ENCODE measurements at places on chromosomes 4 and X.

- no peak for DNase-seq
Observed at GRCh38 chr4:174210354-174210753, 73.1 kb downstream of the FBXO8 start.

DNA sequence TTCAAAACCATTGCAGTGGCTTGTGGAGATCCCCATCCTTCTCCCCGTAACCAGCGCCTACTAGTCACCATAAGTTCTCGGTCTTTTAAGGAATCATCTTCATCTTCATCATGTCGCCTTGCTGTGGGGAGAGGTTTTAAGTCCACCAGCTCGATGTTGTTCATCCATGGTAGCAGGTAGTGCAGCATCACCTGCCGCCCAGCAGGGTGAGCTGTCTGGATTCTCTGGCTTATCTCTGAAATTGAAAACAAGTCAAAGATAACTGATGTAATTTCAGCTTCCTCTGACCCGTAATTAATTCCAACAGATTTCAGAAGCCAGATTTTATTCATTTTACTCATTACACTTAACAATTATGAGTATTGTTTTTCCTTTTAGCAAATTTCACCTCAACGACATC lies 67.4 kb downstream of the ZAR1 start:
- DNase-seq: peak; percentile 29

DNA sequence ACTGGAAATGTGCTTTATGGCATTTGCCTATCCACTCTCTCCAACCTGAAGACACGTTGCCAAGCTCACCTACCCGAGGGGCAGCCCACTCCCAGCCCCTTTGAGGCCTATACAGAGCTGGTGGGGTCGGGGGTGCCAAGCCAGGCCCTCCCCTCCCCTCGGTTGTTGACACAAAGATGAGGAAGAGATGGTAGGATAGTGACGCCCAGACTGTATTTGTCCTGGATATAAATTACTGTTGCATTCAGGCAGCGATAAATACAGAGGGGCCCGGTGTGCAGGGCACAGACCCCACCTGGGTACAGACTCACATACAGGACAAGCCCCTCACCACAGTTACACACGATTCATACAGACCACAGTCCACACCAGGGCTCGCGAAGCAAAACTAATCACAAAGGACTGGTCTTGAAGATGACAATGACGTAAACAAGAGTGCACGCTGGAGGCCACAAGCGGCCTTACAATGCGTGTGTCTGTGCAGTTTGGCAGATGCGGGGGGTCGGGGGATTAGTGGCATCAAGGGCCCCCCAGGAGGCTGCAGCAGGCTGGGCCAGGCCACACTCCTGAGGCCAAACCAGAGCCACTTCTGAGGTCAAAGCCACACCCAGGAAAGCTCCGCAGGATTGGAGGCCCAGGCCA lies 14.6 kb downstream of the DGKQ start:
- no peak for DNase-seq

- DNase-seq: no peak
Observed at GRCh38 chrX:136667446-136668168, 19.6 kb downstream of the CD40LG start.

- DNase-seq: no peak
Observed at GRCh38 chrX:5823903-5824302, 404.8 kb downstream of the NLGN4X start.

GRCh38 chr4:2757426-2757825 lies 1.3 kb upstream of the TNIP2 start:
- no peak for DNase-seq

- no peak for DNase-seq
Observed at GRCh38 chr4:24582235-24582832, 2.0 kb downstream of the DHX15 start.

- no peak for DNase-seq
Observed at GRCh38 chr4:10047967-10048366, 26.7 kb upstream of the SLC2A9 start.

- DNase-seq: no peak
Observed at GRCh38 chrX:14819769-14820168, 53.1 kb downstream of the FANCB start.

DNA sequence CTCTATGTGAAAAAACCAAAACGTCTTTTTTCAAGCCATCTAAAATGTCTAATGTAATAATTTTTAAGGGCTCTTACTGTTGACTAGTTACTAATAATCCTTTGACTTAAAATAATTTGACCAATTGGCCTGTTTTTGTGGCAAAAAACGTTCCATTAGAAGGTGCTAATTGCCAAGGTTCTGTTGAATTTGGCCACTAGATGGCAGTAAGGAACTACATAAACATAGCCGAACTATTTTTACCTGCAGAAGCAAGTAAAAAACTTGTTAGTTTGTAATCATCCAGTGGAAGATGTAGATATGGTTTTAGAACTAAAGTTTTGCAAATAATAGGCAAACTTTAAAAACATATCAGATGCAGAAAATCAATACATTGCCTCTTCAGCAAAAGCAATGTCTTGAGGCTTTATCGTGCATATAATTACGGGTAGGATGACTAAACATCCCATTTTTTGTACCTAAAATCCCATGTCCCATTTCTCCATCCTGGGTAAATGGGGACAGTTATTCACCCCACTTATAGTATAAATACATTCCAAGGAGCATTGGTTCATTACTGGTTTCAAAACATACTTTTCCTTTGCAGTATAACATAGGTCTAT lies 57.6 kb downstream of the PROM1 start:
- DNase-seq: peak; percentile 60

GRCh38 chrX:109268340-109268739 lies 213.5 kb downstream of the GUCY2F start:
- DNase-seq: no peak

DNA sequence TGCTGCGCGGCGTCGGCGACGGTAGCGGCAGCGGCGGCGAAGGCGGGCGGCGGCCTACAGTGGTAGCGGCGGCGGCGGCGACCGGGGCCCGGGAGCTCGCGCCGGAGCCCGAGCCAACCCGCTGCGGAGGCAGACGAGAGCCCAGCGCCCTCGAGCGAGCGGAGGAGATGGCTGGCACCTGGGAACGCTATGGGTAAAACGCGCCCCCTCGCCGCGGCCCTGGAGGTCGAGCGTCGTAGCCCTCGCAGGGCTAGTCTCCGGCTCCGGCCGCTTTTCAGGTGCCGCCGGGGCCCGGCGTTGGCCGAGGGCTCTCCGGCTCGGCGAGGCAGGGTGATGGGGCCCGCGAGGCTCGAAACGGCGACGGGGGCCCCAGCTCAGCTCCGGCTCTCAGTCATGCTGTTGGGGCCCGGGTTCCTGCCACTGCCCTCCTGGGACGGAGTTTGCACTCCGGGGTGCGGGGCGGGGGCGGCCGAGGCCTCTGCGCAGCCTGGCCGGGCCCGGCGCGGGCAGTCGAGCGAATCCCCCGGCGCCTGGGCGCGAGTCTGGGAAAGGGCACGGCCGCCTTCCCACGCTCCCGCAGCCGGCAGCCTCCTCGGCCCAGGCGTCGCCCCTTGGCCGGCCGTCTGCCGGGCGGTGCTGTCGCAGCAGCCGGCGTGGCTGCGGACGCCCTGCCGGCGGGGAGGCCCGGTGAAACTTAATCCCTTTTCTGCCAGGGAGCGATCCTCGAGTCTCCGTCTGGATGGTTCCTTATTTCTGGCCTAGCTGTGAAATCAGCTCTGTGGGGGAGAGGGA lies 768 bp downstream of the MID2 start:
- peak; percentile 32 for DNase-seq

DNA sequence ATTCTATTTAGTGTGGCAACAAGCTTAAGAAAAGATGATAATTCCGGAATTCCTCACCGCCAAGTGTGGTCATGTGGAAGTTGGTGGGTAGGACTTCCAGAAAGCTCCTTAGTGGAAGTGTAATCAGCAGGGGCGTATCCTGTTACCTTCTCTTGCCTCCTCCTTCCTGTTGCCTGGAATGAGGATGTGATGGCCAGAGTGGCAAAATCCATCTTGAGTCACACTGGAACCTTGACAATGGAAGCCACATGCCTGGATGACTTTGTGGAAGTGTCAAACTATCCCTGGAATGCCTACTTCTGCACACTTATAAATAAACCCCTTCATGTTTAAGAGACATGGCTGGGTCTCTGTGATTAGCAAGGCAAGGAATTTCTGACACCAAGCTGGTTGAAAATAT lies 191.0 kb downstream of the PRDM5 start:
- DNase-seq: no peak

DNA sequence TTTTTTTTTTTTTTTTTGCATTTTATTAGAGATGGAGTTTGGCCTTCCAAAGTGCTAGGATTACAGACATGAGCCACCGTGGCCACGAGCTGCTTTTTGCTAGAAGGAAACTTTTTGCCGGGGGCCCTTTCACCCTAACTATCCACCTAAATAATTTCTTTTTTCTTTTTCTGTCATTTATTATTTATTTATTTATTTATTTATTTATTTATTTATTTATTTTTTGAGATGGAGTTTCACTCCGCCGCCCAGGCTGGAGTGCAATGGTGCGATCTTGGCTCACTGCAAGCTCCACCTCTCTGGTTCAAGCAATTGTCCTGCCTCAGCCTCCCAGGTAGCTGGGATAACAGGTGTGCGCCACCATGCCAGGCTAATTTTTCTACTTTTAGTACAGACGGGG lies 303.9 kb downstream of the ASMT start:
- DNase-seq: no peak

- DNase-seq: peak; percentile 64
Observed at GRCh38 chr4:184845367-184846021, 19.7 kb upstream of the ACSL1 start.

- DNase-seq: no peak
Observed at GRCh38 chr4:3262208-3263052, 13.5 kb downstream of the MSANTD1 start.

GRCh38 chr4:144750348-144750747 lies 104.4 kb downstream of the HHIP start:
- no peak for DNase-seq

DNA sequence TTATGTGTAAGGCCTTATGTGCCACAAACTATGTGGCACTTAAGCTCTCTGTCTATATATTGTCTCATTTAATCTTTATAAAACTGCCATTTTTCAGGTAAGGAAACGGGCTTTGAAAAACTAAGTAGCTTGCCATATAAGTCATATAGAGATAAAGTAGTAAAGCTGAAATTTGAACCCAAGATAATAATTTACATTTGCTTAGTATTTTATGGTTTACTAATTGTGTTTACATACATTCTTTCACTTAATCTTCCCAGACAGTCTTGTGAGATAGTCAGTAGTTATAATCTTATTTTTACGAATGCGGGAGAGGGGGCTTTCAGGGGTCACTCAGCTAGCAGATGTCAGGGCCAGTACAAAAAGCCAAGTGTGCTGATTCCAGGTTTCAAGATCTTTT lies 13.9 kb upstream of the CCNG2 start:
- no peak for DNase-seq
